ENCODE measurements at places on chromosomes 1 and 21.
A peak's percentile ranks its signal among the peaks of the same experiment; 100 is the strongest.

DNA sequence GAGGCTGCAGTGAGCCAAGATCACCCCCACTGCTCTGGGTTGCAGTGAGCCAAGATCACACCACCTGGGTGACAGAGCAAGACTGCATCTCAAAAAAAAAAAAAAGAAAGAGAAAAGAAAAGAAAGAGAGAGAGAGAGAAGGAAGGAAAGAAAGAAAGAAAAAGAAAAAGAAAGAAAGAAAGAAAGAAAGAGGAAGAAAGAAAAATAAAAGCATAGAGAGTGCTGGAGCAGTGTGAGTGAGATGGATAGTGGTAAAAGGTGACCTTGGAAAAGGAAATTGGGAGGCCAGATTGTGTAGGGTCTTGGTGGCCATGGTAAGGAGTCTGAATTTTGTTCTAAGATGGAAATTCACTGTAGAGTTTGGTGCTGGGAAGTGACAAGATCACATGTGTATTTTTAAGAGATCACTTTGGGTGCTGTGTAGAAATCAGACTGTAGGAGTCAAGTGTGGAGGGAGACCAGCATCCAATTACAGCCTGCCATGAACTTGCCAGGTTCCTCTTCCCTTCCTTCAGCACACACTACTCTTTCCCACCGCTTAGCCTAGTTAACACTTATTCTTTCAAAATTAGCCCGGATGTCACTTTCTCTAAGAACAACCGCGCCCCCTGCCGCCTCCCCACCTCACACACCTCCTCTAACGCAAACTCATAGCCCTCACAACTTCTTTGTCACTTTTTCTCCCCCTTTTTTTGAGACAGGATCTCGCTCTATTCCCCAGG is 17.9 kb downstream of the MTX1 start:
- DNase-seq: no peak

GRCh38 chr1:226411619-226412018 is 3.7 kb upstream of the PARP1 start:
- DNase-seq: no peak

GRCh38 chr1:245432228-245432875 is 277.6 kb downstream of the KIF26B start:
- no peak for DNase-seq

DNA sequence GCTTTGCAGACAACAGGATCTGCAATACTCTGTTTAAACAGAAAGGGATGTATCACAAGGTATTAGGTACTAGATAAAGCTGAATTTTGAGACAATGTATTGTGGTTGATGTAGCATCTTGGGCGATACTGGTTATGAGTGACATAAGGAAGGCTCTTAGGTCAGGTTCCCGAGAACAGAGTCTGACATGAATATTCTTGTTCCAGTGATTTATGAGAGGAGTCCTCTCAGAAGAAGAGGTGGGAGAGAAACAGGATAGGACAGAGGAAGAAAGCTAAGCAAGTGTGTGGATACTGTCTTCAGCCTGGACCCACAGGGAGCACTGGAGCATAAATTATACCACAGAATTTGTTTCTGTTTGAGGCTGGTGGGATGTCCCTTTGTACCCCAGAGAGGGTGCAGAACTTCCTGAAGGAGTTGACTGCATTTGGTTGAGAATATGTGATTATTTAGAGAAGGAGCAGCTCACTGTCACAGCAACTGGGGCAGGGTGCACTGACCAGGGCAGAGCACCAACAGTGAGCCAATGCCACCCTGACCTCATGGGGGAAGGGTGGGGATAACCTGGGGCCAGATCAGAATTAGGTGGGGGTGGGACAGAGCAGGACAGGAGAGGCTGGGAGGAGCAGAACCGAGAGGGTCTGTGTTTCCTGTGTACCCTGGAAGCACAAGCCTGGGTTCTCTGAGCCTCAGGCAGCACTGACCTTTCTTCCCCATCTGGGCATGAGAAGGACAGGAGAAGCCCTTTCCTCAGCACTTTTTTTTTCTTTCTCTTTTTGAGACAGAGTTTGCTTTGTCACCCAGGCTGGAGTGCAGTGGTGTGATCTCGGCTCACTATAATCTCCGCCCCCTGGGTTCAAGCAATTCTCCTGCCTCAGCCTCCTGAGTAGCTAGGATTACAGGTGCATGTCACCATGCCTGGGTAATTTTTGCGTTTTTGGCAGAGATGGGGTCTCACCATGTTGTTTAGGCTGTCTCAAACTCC is 36.3 kb upstream of the SLC6A9 start:
- DNase-seq: no peak

DNA sequence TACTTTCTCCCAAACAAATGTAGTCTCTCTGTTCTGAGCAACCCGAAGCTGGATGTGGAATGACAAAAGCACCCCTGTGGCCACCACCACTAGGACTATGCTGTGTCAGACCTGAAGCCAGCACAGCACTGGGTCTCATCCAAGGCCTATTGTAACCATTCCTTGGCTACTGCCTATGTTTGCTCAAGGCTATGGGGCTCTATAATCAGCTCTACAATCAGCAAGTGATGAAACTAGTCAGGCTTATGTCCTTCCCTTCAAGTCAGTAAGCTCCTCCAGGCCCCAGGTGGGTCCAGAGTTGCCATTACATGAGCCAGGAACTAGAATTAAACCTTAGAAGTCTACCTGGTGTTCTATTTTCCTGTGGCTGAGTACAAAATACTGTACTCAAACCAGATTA is 370.2 kb downstream of the TBX15 start:
- DNase-seq: no peak

DNA sequence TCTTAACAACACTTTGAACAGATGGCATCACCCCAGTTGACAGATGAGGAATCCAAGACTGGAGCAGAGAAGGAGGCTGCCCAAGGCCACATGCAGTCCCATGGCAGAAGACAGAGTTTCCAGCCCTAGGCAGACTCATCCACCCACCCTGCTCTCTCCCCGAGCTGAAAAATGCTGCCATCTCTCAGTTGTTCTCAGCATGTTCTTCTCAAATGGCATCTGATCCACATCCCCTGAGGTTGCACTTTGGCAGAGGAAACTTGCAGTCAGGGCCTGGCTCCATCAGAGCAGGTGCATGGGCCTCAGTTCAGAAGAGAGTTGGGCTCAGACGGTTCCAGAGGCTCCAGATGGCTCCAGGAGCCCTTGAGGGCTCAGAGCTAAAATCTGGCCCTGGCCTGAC is 709.4 kb downstream of the MATN1 start:
- no peak for DNase-seq

DNA sequence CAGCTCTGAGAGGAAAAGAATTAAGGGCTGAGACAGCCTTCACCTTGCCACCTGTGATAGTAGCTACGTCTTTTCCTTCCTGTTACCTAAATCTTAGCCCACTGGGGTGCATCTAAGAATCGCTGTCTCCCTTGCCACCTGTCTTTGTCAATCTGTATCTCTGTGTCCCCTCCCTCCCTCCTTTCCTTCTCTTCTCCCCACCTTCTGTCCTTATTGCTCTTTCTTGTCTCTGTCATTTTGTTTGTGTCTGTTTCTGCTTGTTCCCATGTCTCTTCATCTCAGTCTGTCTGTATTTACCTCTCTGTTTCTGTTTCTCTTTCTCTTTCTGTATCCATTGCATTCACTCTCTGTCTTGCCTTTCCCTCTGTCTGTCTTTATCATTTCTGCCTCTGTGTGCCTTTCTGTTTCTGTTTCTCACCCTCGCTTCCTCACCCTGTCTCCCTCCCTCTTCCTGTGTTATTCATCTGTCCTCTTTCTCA is 30.2 kb downstream of the SLC22A15 start:
- DNase-seq: no peak

- DNase-seq: no peak
Measured at GRCh38 chr1:210757677-210758076, 376.3 kb downstream of the KCNH1 start.

GRCh38 chr1:111789666-111790316 is 34.1 kb downstream of the DDX20 start:
- DNase-seq: no peak

DNA sequence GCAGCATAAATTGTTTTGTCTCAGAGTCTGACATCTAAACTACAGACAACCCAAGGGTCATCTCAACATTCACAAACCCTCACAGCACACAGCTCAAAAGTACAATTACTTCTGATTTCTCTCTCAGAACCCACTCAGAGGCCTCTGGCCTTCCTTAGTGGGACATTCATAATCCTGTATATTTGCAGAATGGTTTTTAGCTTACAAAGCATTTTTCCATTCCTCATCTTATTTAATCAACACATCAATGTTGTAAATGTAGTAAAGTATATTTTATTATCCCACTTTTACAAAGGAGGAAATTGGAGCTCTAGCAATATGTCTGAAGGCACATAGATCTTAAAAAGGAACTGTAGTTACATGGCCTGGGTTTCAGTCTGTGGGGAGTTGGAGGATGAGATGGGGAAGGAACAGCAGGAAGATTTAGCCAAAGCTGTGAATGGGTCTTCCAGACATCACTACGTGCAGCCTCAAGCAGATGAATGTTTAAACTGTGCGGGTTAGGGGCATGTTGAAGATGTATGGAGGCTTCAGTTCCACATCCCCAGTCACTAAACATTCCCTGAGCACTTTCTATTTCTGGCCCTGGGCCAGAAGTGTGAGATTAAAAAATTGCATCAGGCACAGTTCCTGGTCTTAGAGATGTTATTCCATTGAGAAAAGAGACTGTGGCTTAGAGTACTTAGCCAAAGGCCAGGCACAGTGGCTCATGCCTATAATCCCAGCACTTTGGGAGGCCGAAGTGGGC is 13.3 kb downstream of the AKNAD1 start:
- DNase-seq: no peak

DNA sequence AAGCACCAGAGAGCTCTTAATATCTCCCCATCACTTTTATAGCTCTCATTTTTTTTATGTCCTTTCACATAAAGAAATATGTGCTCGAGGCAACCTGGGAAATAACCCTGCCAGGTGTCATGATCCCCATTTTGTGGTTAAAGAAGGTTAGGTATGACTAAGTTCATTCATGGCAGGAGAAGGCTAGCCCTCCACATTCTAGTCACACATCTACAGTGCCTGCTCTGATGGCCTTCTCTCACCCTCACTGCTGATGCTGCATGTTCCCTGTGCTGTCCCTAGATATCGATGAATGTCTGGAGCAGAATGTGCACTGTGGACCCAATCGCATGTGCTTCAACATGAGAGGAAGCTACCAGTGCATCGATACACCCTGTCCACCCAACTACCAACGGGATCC is 187.5 kb downstream of the TPR start:
- DNase-seq: no peak

GRCh38 chr21:35333831-35334618 is 284.9 kb upstream of the RUNX1 start:
- no peak for DNase-seq

DNA sequence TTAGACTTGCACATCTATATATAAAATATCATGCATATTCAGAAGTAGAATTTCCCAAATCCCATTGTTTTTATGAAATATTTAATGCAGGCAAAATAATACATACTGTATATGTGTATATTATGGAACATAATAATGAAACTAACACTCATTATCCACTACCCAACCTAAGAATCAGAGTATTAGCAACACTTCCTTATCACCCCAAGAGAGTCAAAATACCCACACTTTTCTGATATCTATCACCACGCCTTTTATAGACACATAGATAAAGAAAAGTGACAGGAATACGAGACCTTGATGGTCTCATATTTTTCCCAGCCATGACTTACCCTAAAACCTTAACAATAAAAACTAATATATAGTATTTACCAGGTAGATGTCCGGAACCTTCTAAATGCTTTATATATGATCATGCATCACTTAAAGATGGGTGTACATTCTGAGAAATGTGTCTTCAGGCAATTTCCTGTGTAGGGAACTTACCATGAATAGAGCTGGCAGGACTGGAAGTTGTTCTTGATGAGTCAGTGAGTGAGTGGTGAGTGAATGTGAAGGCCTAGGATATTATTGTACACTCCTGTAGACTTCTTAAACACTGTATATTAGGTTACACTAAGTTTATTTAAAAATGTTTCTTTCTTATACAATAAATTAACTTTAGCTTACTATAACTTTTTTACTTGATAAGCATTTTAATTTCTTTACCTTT is 45.5 kb downstream of the TNFSF4 start:
- peak; percentile 56 for DNase-seq

DNA sequence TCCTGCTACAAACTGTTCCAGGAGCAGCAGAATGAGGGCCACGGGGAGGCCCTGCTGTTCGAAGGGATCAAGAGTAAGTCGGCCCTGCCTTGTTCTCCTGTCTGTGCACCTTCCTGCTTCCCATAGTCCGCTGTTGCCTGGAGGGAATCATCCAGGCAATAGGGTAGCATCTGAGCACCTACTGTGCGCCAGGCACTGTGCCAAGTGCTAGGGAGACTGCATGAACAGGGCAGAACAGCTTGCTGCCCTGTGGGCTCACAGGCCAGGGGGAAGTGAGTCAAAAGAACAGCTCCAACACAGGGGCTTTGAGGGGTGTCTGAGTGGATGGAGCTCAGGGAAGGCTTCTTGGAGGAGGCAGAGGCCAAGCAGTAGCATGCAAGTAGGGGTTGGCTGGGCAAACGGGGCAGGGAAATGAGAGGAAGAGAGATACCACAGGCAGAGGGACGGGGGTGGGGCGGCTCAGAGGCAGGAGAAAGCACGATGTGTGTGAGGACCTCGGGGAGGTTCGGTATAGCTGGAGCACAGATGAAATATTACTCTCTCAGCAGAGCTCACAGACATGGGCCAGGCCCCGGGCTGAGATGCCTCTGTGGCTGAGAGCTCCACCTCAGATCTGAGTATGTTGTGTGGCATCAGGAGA is 15.5 kb upstream of the PADI6 start:
- no peak for DNase-seq

DNA sequence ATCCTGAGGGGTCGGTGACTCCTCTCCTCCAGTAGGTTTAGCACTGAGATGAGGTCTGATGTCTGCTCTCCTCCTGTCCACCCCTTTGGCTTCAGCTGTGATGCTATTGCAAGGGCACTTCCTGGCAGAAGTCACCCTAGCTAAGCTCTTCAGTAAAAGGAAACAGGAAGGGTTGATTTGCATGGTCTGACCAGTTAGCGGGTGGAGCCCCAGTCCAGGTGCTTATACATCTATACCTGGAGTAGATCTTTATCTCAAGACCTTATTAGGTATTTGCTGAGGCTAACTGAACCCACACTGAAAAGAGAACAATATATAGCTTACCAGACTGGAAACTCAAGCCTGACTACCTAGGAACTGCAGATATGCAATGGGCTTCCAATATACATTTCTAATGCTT is 28.9 kb upstream of the NFASC start:
- DNase-seq: no peak

GRCh38 chr1:50066806-50067205 is 41.9 kb upstream of the ELAVL4 start:
- DNase-seq: no peak

GRCh38 chr1:62417351-62417999 is 19.4 kb upstream of the USP1 start:
- DNase-seq: no peak
